ENCODE measurements at places on chromosomes 13 and 19.

DNA sequence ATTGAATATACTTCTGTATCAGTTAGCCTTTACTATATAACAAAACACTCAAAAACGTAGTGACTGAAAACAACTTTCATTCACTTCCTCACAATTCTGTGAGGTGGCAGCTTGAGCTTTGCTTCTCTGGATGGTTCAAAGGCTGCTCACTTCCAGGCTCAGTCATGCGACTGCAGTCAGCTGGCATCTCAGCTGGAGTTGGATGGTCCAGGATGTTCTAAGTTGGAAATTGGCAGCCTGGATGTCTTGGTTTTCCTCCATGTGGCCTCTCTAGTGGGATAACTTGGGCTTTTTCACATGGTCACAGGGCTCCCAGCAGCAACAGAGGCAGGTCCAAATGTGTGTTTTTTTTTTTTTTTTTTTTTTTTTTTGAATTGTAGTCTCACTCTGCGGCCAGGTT is 204.4 kb downstream of the LACC1 start:
- DNase-seq = no peak

GRCh38 chr13:94967183-94968039 is 255.1 kb upstream of the SOX21 start:
- no peak for DNase-seq

DNA sequence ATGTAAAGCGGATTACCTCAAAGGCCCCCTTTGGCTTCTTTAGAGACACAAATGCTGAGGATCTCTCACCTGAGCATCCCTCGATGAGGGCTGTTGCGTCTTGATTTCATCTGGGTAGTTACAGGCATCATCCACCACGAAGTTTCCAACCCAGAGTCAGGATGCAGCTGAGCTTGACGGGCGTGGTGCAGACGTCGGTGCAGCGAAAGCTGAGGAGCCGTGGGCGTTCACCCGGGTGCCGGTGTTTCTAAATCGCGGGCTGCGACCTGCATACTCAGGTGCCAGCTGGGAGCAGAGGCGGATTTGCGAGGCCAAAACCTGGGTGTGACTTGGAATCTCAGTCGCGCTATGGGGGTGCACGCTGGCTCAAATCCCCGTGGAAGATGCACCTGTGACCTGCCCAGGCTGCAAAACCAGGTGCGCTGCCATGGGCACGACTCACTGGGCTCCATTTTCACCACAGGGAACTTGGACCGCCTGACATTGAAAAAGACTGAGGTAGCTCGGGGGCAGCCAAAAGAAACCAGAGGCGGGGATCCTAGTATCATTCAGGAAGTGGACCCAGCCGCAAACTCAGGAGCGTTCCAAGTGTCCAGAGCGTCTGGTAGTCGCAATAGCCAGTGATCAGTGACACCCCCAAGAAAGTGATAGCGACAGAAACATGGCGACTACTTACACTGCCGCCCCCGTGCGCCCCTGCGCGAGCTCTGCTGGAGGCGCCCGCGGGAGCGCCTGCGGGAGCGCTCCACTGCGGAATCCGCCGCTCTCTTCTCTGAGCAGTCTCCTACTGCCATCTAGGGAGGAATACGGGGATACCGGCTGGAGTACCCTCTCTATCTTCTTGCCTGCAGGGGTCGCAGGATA is 36.4 kb upstream of the IGFL4 start:
- DNase-seq = peak; percentile 9

GRCh38 chr13:27193496-27193895 is 21.9 kb upstream of the USP12 start:
- no peak for DNase-seq

DNA sequence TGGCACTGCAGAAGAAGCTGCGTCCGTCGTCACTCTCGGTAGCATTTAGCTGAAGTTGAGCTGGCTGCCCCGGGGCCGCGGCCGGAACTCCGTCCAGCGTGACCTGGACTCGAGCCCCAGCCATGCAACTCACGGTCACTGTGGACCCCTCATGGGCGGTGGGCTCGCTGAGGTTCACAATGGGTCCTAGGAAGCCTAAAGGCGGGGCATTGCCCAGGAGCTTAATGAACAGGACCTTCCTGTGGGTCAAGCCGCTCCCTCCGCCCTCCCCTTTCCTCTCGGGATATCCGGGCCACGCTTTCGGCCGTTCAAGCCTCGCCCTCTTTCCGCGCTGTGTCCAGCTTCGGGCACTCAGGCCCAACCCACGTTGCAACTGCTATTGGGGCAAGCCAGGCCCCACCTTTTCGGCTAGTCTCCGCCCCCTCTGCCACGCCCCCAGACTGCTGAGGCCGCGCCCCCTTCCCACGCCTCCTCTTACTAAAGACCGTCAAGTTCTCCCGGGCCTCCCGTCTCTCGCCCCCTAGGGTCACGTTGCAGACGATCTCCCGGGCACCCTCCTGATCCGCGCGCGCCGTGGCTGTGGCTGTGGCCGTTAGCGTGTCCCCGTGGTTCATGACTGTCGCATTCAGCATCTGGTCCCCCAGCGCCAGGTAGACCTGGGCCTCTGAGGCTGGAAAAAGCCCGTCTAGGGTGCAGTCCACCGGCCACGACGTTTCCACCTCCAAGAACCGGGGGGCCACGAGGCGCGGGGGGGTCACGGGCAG is 1.4 kb upstream of the RAVER1 start:
- DNase-seq = peak; percentile 50

- DNase-seq = no peak
Observed at GRCh38 chr13:19888799-19889198, 25.4 kb upstream of the ZMYM5 start.

GRCh38 chr13:29227576-29227975 is 367.9 kb downstream of the SLC7A1 start:
- DNase-seq = no peak

DNA sequence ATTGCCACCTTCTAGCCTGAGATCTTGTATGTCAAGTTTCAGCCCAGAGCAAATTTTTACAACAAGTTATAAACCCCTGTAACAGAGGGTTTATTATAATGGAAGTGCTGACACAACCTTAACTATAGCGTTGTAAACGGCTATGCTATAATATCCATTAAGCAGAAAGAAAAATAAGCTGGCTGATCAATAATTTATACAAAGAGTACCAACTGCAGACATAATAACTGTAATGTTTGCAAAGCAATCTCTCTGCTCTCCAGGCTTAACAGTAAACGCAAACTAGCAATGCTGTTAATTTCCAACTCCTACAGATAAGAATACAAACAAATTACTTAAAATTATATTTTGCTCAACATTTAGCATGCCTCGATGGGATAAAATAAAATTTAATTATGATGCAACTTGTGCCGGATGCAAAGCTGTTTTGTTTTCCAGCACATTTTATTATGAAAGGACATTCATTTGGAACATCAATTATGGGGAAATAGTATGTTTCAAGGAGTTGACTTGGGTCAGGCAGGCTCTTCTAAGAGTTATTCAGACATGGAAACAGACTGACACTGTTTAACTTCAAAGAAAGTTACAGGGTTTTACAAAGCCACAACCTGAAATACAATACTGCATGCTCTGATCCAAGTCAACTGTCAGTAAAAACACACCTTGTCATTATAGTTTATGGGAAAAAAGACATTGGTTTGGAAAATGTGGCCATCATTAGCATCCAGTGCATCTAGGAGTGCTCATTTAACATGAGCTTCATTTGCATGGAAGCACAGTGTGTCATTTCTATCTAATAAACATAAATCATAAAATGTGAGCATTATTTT is 6.6 kb upstream of the DACH1 start:
- no peak for DNase-seq

GRCh38 chr19:23118400-23118799 is 1.6 kb downstream of the ZNF730 start:
- DNase-seq = no peak

- DNase-seq = no peak
Observed at GRCh38 chr13:67061750-67062149, 168.4 kb downstream of the PCDH9 start.

DNA sequence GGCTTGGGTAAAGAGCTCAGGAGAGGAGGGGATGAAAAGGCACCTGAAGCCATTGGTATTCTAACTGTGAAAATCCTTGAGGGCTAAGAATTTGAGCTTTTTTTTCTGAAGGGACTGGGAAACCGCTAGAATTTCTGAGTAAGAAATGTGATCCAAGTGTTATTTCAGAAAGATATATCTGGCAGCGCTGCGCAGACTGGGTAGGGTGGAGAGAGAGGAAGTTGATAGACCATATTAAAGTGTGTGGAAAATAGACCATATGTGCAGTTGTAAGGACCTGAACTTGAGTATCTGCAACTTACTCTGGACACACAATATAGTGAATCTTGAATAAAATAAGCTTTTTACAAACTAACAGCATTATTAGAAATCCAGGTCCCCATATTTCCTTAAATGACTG is 427.4 kb downstream of the NDFIP2 start:
- DNase-seq = no peak

Data from AG04449 (cell line).